ENCODE measurements at places on chromosomes 12 and 14. TPM values are rescaled to one million over a fixed set of nuclear protein-coding genes. Genes with fewer than 3 reads are reported as not detected.

OTX2 gene
- not detected for total RNA-seq

GZMH gene
- total RNA-seq = 2.0 TPM

DNA sequence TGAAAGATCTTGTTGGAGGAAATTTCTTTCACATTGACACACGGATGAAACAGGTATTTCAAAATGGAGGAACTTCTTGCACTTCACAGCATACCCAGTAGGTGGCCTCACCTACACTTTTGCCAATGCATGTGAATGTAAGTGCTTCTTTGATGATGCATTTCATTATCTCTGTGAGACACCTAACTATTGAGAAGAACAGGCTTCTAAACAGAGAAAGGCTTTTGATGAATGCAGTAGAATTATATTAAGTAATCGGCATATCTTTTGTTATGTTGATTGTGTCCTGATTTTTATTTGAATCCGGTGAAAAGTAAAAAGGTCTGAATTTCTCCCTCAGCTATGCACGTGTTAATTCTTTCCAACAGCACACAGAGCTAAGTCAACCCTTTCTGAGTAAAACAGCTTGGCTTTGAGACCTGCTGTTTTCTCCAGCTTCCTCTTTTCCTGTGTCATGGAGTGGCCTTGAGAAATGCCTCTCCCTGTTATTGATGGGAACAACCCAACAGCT is 399.0 kb downstream of the NAV3 start:
- DNase-seq = no peak

DNA sequence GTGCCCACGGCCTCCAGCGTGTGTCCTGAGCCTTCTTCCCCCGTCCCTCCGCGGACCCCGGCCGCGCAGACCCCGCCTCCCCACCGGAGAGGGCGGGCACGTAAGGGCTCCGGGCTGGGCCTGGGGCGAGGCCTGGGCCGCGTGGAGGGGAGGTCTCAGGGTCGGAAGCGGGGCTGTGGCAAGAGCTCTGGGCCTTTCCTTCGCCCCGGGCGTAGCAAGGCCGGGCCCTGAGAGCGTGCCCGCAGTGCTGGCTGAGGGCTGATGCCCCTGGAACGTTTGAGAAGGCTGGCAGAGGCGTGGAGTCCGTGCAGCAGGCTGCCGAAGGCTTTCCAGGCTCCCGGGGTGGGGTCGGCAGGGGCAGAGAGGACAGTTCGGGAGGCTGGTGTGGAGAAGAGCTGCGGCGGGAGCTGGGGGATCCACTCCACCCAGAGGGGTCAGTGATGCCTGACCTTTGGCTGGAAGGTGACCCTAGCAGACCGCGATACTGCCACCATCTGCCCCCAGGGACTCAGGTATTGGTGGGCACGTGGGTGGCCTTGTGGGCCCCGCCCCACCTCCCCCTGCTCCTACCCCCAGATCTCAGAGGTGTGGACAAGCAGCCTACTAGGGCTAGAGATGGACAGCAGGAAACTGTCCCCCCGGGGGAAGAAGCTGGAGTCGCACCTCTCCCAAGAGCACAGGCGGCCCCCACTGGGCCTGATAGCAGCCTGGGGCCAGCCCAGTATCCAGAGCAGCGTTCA is 558 bp downstream of the TEX22 start:
- DNase-seq = peak; percentile 30

- no peak for DNase-seq
Observed at GRCh38 chr14:46136456-46136855, 515.1 kb downstream of the RPL10L start.

DNA sequence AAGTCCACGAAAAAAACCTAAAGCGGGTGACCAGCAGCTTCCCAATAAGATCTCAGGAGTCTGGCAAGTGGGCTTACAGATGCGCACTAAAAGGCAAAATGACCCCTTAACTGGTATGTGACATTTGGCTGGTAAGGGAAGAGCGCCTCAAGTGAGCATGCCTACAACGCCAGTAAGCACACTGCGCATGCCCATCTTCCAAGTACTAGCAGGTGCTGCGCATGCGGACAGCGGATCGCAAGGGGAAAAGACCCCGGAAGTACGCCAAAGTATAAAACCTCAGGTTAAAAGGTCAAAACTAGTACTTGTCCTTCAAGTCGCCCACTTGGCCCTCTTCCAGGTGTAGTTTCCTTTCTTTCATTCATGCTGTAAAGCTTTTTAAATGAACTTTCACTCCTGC is 518.5 kb upstream of the MDGA2 start:
- DNase-seq = no peak

- no peak for DNase-seq
Observed at GRCh38 chr14:65132855-65133254, 30.5 kb upstream of the MAX start.

DNA sequence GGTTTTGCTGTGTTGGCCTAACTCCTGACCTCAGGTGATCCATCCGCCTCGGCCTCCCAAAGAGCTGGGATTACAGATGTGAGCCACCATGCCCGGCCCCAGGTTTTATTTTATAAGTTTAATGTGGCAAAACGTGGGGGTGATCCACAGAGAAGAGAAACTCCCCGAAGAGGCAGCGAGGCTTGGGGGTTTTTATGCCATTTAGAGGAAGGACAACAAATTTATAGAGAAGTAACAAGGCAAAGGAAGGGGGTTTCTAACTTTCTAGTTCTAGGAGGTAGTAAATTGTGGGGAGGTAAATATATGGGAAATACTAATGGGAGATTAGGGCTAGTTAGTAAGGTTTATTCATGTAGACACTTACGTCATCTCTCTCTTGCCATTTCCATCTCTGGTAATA is 17.2 kb upstream of the PHC1 start:
- no peak for DNase-seq

DNA sequence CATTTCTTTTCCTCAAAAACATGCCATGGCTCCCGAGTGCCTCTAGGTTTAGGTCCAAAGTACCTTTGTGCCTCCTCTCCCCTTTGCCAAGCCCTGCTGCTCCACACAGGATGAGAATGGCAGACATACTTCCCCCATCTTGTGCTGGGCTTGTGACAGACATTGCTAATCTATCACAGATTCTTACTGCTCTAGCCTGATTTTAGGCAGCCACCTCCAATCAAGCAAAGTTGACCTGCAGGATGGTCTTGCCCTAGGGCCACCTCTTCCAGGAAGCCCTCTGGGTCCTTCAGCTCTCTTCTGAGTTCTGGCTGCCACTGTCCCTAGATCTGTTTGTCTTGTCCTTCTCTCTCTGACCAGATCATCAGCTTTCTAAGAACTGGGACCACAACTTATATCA is 20.5 kb downstream of the FOXN4 start:
- DNase-seq = no peak

DNA sequence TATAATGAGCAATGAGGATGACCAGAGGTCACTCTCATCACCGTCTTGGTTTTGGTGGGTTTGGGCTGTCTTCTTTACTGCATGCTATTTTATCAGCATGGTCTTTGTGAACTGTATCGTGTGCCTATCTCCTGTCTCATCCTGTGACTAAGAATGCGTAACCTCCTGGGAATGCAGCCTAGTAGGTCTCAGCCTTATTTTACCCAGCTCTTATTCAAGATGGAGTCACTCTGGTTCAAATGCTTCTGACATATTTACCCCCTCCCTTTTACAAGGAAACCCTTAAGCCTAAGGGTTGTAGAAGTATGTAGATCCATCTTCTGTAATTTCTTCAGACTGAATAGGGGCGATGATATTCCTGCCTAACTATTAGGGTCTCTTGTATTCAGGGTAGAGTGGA is 8.4 kb downstream of the IFI27L1 start:
- no peak for DNase-seq

DNA sequence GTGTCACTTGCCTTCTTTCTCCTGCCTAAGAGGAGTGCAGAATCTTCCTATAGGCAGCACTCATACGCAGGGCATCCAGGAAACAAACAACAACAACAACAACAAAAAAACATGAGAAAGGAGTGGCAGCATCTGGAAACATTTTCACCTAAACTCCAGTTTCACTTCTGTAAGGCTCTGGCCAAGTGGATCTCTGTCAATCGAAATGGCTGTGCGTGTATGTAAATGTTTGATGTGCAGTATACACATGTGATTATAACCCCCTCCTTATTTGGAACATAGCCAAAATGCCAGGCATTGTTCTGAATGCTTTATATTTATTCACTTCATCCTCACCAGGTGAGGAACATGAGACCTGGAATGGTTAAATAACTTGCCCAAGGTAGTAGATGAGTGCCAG is 76.8 kb downstream of the COX16 start:
- DNase-seq = no peak

- DNase-seq = no peak
Observed at GRCh38 chr14:34660796-34661195, 30.8 kb upstream of the SNX6 start.

DNA sequence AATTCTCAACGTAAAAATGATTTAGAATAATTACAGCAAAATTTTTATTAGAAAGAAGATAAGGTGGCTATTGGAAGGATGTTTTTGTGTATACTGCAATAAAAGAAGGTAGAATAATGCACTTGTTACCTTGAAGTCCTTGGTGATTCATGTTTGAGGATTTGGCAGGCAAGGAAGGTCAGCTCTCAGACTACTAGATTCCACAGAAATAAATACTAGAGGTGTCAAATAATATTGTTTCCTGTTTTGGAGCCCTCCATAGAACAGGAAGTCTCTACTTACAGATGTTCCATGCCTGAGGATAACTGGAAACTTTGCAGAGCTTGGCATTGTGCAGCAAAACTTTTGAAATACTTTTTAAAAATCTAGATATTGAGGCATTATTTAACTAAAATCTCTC is 284.3 kb upstream of the SYT1 start:
- no peak for DNase-seq

Measured in T-helper 17 cell (primary cell).